CD4-positive, alpha-beta T cell treated with Interleukin-6 at 100 ng/mL for 8 hours (primary cell): ENCODE measurements at places on chromosomes 4 and X.

GRCh38 chr4:169315530-169316343 lies 45.0 kb upstream of the SH3RF1 start:
- DNase-seq = no peak

- no peak for DNase-seq
Measured at GRCh38 chrX:71941776-71942175, 31.1 kb downstream of the NHSL2 start.

DNA sequence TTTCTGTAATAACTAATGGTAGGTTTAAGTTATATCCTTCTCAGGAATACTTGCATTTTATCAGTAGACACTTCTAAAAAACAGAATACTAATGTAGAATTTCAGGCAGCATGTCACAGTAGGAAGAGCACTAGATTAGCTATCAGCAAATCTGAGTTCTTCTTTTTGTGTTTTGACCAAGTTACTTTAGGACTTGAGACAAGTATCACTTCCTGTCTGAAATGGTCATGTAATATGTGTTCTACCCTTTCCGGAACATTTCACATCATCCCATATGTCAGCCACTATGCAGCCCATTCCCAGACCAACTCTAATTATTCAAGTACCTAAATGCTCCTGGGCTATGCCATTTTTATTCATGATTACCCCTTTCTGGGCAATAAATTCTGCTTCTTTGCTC lies 401.8 kb upstream of the RPS6KA3 start:
- no peak for DNase-seq

DNA sequence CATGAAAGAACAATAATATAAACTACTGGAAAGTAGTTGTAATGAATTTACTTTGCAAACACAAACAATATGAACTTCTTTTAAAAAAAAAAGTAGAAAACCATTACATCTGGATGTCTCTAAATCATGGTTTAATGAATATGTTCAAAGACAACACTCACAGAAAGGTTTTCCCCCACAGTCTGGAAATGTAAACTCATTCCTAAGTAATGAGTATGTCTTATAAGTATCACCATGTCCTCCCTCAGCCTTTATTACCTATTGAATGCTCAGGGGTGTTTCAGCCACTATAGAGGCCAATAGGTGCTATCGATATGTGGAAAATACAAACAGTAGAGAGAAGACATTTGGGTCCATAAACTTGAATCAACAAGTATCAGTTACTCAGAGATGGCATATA lies 186.7 kb downstream of the PALLD start:
- DNase-seq = no peak

GRCh38 chrX:134632355-134632754 lies 25.9 kb downstream of the PLAC1 start:
- no peak for DNase-seq

DNA sequence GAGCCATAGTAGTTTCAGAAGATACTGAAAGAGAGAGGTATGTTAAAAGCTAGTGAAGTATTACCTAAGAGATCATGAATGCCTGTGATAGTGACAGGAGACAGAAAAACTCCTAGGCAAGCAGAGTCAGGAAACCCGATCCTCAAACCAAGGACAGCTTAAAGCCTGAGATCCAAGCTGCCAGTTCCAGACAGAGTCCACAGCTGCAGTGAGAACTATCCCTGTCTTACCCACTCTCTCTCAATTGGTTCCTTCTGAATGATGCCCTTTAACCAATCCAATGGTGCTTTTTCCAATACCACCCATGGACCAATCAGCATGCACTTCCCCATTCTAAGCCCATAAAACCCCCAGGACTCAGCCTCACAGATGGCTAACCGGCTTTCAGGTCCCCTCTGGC lies 90.4 kb upstream of the PCDH10 start:
- no peak for DNase-seq

GRCh38 chr4:147546349-147546748 lies 65.5 kb downstream of the EDNRA start:
- no peak for DNase-seq
